ENCODE measurements at places on chromosomes 5 and 9.
A peak's percentile ranks its signal among the peaks of the same experiment; 100 is the strongest.

DNA sequence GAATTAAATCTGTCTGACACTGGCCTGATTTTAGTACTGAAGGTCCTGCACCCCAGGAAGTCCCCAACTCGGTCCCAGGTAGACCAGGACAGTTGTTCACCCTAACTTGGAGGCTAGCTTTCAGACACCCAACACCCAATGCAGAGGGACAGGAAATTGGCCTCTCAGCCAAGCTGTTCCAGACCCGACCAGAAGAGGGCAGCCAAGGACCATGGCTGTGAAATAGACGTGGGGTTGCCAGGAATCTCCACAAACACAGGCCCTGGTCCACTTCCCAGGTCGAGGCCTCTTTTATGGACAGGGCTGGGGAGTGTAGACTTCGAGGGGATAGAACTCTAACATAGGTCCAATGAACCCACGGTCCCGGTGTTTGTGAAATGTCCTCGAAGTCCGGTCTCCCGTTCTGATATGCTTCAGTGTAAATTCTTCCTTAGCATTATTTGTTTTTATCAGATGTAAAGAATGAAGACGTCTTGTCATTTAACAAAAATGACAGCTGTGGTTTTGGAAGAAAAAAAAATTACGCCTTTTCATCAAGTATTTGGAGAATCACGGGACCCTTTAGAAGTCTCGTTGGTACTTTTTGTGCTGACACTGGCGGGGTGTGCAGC, 260.3 kb upstream of the ADAMTS16 start:
- peak; percentile 80 for DNase-seq

DNA sequence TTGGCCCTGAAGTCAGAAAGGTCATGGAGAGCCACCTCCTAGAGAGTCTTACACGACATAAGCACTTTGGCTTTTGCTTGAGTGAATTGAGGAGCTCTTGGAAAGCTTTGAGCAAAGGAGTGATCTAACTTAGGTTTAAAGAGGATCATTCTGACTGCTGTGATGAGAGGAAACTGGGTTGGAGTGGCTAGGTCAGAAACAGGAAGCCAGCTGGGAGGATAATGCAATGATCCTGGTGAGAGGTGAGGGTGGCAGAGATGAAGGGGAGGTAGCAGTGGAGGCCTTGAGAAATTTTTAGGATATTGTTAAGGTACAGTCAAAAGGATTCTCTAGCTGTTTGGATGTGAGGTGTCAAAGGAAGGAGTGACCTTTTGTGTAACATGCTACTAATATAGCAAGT, 32.2 kb upstream of the ROPN1L start:
- DNase-seq, result no peak

DNA sequence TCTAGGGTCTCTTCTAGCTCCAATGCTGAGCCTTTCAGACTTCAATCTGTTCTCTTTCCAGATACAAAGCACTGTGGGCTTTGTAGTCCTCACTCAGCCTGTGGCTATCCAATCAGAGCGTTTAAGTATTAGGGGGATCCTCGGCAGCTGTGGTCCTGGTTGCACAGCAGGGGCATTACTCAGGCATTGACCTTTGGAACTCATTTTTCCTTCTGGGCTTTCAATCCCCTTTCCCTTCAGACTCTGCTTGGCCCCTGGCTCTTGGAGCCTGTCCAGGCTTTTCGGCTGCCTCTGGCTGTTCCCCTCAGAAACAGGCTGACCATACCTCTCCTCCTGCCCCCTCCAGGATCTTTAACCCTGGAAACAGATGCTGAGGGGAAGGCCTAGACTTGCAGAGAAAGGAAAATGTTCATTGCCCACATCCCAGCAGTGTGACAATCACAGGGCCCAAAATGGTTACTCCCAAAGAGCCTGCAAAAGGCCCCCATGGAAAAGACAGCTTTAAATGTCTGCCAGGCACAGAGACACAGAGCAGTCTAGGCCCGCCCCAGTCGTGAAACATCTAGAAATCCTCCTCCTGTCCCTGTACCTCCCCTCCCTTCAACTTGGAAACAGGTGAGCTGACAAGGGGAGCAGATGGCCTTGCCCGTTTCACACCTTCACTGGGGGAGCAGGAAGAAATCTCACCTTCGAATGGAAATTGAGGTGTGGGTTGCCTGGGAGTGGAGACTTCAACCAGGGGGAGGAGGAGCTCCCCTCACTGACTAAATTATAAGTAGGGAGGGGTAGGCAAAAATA, 13.7 kb downstream of the C1QTNF2 start:
- DNase-seq, result no peak

- DNase-seq, result no peak
Measured at GRCh38 chr9:591292-591691, 250.2 kb upstream of the DMRT1 start.

GRCh38 chr5:122237906-122238305, 74.1 kb upstream of the SNCAIP start:
- DNase-seq, result peak; percentile 57

- DNase-seq, result no peak
Measured at GRCh38 chr9:104173067-104173466, 79.0 kb downstream of the SMC2 start.

GRCh38 chr9:70924895-70925547, 196.4 kb downstream of the TRPM3 start:
- peak; percentile 69 for DNase-seq

DNA sequence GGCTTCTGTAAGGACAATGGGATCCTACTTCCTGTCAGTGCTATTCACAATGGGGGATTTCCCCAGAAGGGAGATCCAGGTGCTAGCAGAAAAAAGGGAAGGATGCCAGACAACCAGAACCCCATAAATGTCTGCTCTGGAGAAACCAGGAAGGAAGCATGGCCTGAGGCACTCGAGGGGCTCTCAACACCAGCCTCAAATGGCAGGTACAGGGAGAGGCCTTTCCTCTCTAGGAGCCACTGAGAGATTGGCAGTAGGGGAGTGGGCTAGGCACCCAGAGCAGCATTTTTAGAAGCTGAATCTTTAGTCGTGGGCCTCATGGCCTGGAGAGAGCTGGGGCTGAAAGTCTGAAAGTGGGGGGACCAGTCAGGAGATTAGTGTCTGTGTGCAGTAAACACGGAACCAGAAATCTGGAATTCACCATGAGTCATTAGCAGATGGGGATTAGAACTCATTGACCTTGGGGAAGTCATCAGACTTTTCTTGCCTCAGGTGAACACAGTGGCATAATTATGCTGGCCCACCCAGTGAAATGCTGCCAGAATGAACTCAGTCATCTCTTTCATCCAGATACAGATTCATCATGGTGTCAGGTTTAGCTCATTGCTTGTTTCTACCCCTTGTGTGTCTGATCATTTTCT, 28.3 kb downstream of the ARHGEF28 start:
- DNase-seq, result peak; percentile 75

DNA sequence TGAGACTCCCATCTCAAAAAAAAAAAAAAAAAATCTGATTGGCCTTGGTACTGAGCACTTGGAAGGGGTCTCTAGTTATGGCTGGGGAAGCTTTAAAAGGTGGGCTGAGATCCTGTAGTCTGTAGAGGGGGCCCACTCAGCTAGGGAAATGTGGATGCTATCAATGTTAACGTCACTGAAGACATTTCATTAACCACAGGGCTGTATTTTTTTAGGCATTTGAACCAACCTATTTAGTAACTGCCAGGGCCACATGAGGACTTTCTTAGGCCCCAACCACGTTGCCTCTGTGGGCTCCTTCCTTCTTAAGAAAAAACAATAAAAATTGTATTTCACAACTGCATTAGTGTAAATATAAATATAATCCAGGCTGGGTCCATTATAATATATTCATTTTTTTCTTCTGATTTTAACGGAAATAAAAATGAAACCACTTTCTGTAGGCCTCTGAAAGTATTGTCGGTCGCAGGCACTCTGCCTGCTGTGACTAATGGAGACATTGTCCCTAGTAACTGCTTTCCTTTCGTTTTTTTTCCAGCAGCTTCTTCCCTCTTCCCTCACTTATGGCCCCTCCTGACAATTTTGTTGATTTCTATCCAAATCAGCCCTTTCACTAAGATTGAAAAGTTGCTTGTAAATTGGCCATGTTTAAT, 71.6 kb downstream of the GCNT1 start:
- DNase-seq, result no peak

- no peak for DNase-seq
Measured at GRCh38 chr9:91494751-91495150, 71.1 kb upstream of the NFIL3 start.

DNA sequence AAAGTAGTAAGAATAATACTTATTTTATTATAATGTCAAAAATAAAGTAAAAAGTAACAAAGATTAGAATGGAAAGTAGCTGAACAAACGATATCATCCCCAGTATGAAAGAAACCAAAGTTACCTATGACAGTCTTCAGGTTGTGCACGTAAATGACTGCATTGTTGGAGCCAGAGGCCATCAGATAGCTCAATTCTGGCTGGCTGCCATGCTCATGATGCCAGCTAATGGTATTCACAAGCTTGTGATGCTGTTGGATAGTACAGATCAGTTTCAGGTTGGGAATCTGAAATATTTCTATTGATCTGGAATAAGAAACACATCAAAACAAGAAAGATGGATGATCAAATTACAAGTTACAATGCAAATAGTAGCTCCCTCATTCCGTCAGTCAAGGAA, 21.1 kb downstream of the GEMIN5 start:
- no peak for DNase-seq

GRCh38 chr9:130332384-130332926, 66.9 kb downstream of the HMCN2 start:
- DNase-seq, result no peak
